ENCODE measurements at places on chromosomes 7 and 10. TPM values are rescaled to one million over a fixed set of nuclear protein-coding genes. Genes with fewer than 3 reads are reported as not detected.

DNA sequence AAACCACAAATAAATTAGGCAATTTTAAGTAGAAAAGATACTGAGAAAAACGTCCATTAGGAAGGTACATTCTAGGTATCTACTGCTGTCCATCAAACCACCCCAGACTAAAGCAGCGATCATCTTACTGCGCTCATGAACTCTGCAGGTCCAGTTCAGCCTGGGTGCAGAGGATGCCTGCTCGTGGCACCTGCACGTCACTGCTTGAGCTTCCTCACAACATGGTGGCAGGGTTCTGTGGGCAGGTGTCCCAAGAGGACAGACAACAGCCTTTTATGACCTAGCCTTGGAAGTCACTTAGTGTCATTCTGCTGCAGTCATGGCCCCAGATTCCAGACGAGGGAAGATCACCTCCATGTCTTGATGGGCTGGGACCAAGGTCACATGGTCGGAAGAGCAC, 93.4 kb downstream of the MICALL2 start:
- H3K4me3 ChIP-seq = no peak overlapping the region
- peaks cover 74% of the 10 kb centered on the region for H3K27me3 ChIP-seq
- H3K36me3 ChIP-seq = no peaks in the 10 kb centered on the region
- no peaks in the 10 kb centered on the region for H3K4me1 ChIP-seq

- no peaks in the 10 kb centered on the region for H3K36me3 ChIP-seq
- peak overlapping the region; percentile 63 for H3K27ac ChIP-seq
- peak overlapping the region; percentile 58 for H3K4me3 ChIP-seq
- no peak for DNase-seq
- H3K4me1 ChIP-seq = no peaks in the 10 kb centered on the region
- no peaks in the 10 kb centered on the region for H3K27me3 ChIP-seq
Observed at GRCh38 chr10:15084502-15084922, 4.1 kb downstream of the ACBD7 start.

The PLXDC2 gene
- 125 TPM for total RNA-seq

DNA sequence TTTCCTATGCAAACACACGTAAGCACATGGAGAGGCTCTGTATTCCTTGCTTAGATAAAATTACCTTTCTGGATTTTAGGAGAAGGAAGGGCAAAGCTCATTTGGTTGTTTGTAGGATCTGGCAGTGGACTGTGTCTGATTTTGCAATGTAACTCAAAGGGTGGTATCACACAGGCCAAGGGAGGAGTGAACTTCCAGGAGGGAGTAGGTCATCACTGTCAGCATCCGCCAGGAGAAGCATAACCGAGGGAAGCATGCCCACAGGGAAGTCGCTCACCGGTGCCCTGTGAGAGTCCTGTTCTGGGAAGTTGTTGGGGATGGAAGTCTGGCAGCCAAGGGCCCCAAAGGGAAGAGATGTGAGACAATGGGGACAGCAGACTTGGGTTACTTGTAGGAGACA, 74.4 kb downstream of the CFAP58 start:
- no peak overlapping the region for H3K4me3 ChIP-seq
- no peaks in the 10 kb centered on the region for H3K4me1 ChIP-seq
- no peak for DNase-seq
- H3K27ac ChIP-seq = no peak overlapping the region
- no peaks in the 10 kb centered on the region for H3K36me3 ChIP-seq

DNA sequence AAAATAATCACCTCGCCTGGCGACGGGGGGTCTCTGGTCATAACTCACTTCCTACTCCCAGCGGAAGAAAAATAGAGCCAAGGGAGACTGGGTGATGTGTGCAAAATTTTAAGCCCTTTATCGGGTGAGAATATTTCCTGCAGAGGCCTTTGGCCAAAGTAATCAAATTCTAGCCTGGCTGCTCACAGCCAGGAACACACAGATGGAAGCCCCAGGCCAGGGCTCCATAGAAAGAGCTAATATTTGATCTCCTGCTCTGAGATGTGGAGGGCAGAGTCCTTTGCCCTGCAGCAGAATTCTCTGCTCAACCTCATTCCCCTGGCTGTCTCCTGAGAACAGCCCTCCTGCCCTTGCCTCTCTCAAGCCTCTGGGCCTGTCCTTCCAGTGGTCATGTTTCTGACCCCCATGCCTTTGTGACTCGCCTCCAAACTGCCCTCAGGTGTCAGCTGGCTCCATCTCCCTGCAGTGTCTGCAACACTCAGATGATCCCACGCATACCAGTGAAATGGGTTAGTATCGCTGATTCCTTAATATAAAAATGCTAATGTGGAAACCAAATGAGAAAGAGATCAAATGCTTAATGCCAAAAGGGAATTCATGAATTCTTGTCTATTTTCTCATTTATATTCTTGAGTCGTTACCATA, 34.5 kb downstream of the FRMD4A start:
- no peaks in the 10 kb centered on the region for H3K36me3 ChIP-seq
- H3K27ac ChIP-seq = no peak overlapping the region
- H3K4me3 ChIP-seq = no peak overlapping the region
- DNase-seq = peak; percentile 54
- no peaks in the 10 kb centered on the region for H3K27me3 ChIP-seq
- H3K4me1 ChIP-seq = no peaks in the 10 kb centered on the region

- no peaks in the 10 kb centered on the region for H3K4me1 ChIP-seq
- no peaks in the 10 kb centered on the region for H3K27me3 ChIP-seq
- no peak overlapping the region for H3K4me3 ChIP-seq
- H3K27ac ChIP-seq = peak overlapping the region; percentile 94
Observed at GRCh38 chr7:43585562-43585961, 2.7 kb downstream of the STK17A start.

DNA sequence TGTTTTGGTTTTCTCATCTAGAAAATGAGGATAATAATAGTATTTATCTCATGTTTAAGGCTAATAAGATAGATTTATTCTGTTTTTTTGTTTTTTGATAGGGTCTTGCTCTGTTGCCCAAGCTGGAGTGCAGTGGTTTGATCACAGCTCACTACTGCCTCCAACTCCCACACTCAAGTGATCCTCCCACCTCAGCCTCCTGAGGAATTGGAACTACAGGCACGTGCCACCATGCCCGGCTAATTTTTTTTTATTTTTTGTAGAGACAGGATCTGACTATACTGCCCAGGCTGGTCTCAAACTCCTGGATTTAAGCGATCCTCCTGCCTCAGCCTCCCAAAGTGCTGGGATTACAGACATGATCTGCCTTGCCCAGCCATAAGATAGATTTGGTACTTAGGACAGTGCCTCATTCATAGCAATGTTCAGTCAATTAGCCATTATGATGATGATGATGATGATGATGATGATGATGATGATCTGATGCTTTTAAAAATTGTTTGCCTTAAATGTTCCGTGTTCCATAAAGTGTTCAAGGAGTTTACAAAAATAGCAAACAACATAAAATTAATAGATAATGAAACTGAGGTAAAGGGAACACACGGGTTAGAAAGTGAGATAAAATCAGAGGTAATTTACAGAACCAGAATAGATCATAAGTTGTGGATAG, 4.6 kb downstream of the WIPF3 start:
- H3K36me3 ChIP-seq = no peaks in the 10 kb centered on the region
- peaks cover 10% of the 10 kb centered on the region for H3K27me3 ChIP-seq
- H3K27ac ChIP-seq = no peak overlapping the region
- no peak for DNase-seq

The SEC61A2 gene
- 15.7 TPM for total RNA-seq

The PPP1R3A gene
- not detected for total RNA-seq

DNA sequence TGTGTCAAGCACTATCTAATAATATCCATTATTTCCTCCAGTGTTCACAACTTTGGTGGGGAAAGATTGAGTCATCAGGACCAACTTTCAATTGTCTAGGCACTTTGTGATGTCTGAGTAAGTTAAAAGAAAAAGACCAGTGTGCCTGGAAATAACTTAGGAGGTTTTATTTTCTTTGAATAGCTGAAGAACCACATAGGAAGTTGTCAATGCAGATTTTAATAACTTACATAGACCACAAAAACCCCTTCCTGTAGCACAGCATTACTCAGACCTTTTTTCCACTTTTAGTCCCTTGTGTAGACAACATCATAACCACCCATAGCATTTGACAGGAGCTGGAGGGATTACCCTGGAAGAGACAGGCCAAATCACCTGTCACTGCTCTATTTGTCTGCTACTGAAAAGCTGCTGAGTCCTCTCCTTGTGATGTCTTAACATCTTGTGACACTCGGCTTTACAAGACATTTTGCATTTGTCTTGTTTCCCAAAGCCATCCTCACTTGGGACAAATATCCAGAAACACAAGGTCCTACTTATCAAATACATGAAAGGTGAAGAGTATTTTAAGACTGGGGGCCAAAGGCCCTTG, 241.5 kb upstream of the PTER start:
- no peak for DNase-seq
- H3K27me3 ChIP-seq = no peaks in the 10 kb centered on the region
- no peaks in the 10 kb centered on the region for H3K36me3 ChIP-seq
- H3K4me1 ChIP-seq = no peaks in the 10 kb centered on the region

DNA sequence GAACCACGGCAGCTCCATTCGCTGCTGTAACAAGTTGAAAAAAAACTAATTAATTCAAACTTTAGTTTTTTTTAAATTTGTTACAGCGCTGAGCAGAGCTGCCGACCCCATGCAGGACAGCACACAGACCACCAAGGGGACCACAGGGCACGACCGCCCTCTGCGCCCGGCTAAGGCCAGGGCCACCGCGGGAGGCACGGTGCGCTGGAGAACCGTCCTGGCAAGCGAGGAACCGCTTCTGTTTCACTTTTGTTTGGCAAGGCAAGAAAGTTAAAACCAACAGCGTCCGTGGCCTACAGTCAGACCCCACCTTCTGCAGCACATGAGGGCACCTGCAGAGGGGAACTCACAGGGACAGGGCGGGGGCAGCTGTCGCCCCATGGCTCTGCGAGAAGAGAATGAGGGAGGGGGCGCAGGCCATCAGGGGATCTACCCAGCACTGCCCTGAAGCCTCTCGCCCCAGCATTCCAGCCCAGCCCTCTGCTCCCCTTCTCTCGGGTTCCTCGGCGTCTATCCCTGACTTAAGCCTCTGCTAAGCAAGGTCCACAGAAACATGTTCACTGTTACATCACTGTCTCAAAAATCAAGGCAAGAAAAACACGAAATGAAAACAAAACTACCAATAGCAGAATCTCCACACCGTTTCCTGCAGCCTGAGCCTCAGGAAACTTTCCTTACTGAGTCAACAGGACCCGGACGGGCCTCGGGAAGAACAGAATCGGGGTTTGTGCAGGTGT, 204.4 kb downstream of the DIP2C start:
- DNase-seq = no peak
- H3K4me1 ChIP-seq = no peaks in the 10 kb centered on the region
- peak overlapping the region; percentile 54 for H3K4me3 ChIP-seq
- no peaks in the 10 kb centered on the region for H3K27me3 ChIP-seq
- no peaks in the 10 kb centered on the region for H3K36me3 ChIP-seq
- H3K27ac ChIP-seq = peak overlapping the region; percentile 20

The SLC26A5 gene
- 3.6 TPM for total RNA-seq

DNA sequence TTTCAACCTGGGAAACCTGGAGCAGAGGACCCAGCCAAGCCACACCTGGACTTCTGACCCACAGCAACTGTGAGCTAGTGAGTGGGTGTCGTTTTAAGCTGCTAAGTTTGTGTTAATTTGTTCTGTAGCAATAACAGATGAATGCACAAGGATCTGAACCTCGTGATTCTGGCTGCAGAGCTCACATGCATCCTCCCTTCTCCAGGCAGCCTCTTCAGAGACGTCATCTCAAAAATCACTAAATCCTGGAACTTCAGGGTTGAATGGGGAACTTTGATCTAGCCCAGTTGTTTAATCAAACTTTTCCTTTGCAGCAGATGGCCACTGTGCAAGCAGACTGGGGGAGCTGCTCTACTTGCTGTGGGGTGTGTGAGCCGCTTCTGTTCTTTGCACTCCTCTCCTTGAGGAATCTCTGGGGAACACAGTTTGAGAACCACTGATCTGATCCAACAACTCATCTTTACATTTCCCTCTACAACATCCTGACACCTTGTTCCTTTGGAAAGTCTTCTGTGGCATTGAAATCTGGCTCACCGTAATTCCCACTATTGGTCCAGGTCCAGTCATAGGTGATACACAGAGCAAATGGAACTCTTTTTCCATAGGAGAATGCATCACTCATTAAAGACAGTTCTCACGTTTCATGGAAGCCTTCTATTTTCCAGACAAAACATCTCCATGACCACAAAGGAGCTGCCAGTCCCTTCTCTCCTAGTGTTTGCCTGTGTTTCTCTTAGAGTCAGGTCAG, 90.3 kb downstream of the CHN2 start:
- no peak for DNase-seq
- no peaks in the 10 kb centered on the region for H3K27me3 ChIP-seq
- H3K36me3 ChIP-seq = no peaks in the 10 kb centered on the region
- H3K4me1 ChIP-seq = no peaks in the 10 kb centered on the region

GRCh38 chr10:26488344-26488743, 50.2 kb downstream of the APBB1IP start:
- no peak overlapping the region for H3K4me3 ChIP-seq
- DNase-seq = no peak
- no peaks in the 10 kb centered on the region for H3K4me1 ChIP-seq
- H3K27ac ChIP-seq = no peak overlapping the region
- no peaks in the 10 kb centered on the region for H3K27me3 ChIP-seq

Measured in breast epithelium (tissue), 4 donors.